ENCODE measurements at places on chromosomes 13 and 19.

DNA sequence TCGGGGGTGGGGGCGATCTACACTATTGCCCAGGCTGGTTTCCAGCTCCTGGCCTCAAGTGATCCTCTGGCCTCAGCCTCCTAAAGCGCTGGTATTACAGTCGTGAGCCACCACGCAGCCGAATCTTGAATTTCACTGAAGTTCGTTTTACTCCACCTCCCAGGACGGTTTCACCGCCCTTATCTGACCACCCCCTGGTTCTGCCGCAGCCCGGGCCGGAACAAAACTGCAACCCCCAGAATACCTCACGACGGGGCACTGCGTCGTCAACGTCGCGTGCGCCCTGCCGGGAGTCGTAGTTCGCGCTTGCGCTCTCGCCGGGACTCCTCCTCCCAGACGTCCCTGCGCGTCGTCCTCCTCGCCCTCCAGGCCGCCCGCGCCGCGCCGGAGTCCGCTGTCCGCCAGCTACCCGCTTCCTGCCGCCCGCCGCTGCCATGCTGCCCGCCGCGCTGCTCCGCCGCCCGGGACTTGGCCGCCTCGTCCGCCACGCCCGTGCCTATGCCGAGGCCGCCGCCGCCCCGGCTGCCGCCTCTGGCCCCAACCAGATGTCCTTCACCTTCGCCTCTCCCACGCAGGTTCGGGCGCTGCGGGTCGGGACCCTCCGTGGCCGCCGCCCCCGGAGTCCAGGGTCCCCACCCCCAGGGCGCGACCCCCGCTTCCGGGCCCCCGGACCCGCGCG is at the start of gene ATP5F1D:
Gene ATP5F1D (plus strand): TSS at position 335 of the 679 bp plus-strand sequence. CDS start 100 bp downstream, at position 435.
- peaks cover 88% of the 10 kb centered on the region for H3K4me1 ChIP-seq
- peak; percentile 98 for DNase-seq
- no peaks in the 10 kb centered on the region for H3K36me3 ChIP-seq
- H3K27me3 ChIP-seq, result peaks cover 7% of the 10 kb centered on the region

GRCh38 chr19:504616-505015 is 2.7 kb upstream of the TPGS1 start:
- H3K4me1 ChIP-seq, result peaks cover 21% of the 10 kb centered on the region
- H3K36me3 ChIP-seq, result no peaks in the 10 kb centered on the region
- H3K27ac ChIP-seq, result no peak overlapping the region
- no peaks in the 10 kb centered on the region for H3K27me3 ChIP-seq
- no peak for DNase-seq
- no peak overlapping the region for H3K4me3 ChIP-seq

- no peak for DNase-seq
- H3K27me3 ChIP-seq, result peaks cover 16% of the 10 kb centered on the region
- no peak overlapping the region for H3K27ac ChIP-seq
- H3K4me1 ChIP-seq, result peaks cover 5% of the 10 kb centered on the region
- H3K4me3 ChIP-seq, result no peak overlapping the region
Measured at GRCh38 chr19:2355168-2356035, 4.7 kb upstream of the TMPRSS9 start.

GRCh38 chr19:6518145-6518911 is 12.5 kb upstream of the TNFSF9 start:
- H3K4me3 ChIP-seq, result no peak overlapping the region
- H3K36me3 ChIP-seq, result no peaks in the 10 kb centered on the region
- no peak overlapping the region for H3K27ac ChIP-seq
- no peaks in the 10 kb centered on the region for H3K27me3 ChIP-seq
- no peak for DNase-seq

DNA sequence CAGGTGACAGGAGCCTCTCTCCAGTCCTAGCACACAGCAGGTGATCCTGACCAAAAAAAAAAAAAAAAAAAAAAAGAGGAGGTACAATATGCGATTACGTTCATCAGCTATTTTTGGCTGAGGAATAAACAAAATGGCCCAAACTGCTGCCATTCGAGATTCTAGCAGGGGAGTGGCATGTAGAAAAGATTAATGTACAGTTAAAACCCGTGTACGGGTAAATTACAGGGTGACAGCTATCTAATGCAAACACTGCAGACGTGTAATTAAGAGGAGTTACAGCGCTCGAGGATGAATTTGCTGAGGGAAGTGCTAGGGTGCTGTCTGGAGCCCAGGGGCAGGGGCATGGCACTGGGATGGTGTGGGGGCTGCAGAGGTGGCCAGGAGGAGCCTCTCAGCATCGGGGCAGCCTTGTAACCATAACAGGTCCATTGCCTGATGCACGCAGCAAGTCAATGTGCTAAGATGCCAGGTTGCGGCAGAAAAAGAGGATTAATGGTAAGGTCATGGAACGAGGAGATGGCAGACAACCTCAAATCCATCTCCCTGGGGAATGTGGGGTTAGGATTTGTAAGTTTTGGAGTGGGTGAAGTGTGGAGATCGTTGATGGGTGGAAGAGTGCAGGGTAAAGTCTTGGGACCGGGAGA is 17.4 kb downstream of the CHST8 start:
- no peak overlapping the region for H3K4me3 ChIP-seq
- H3K27me3 ChIP-seq, result peaks cover 46% of the 10 kb centered on the region
- H3K4me1 ChIP-seq, result no peaks in the 10 kb centered on the region

DNA sequence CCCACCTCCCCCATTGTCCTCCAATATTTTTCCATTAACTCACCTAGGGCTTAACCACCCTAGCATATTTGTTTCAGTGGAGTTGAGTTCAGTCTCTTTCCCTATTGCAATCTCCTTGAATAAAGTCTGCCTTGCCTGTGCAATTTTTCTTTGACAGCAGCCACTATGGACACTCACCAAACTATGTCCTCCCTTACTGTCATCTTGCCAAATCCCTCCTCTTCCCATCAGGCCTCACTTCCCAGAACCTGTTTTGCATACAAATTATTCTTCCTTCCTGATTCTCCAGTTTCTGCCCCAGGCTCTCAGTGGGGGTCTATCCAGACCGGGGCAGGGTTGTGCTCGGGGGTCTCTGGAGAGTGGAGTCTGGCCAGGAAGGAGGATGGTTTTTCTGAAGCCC is 2.2 kb upstream of the LYPD5 start:
- no peak for DNase-seq
- no peaks in the 10 kb centered on the region for H3K36me3 ChIP-seq
- H3K27me3 ChIP-seq, result no peaks in the 10 kb centered on the region
- H3K4me1 ChIP-seq, result peaks cover 11% of the 10 kb centered on the region

DNA sequence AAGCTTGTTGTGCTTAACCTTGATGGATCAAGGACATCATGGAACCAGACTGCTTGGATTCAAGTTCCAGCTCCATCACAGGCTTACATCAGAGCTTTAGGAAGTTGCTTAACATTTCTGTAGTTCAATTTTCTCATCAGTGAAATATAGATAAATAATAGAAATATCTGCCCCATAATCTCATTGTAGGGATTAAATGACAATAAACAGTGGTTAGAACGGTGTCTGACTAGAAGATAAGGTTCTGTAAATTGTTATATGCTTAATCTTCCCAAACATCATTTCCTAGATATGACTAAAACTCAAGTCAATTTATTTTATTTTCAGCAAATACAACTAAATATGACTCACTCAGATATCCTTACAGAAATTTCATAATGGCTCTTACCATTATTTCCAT is 83.5 kb downstream of the SLITRK1 start:
- no peak overlapping the region for H3K27ac ChIP-seq
- H3K4me1 ChIP-seq, result no peaks in the 10 kb centered on the region
- no peak for DNase-seq
- no peaks in the 10 kb centered on the region for H3K36me3 ChIP-seq
- no peak overlapping the region for H3K4me3 ChIP-seq

GRCh38 chr13:107553838-107554237 is 661.5 kb downstream of the LIG4 start:
- no peak for DNase-seq
- no peak overlapping the region for H3K27ac ChIP-seq
- no peak overlapping the region for H3K4me3 ChIP-seq
- H3K27me3 ChIP-seq, result no peaks in the 10 kb centered on the region
- no peaks in the 10 kb centered on the region for H3K36me3 ChIP-seq

- DNase-seq, result no peak
- no peak overlapping the region for H3K4me3 ChIP-seq
- H3K27me3 ChIP-seq, result no peaks in the 10 kb centered on the region
- H3K36me3 ChIP-seq, result no peaks in the 10 kb centered on the region
- no peak overlapping the region for H3K27ac ChIP-seq
Measured at GRCh38 chr13:97629601-97630272, 195.8 kb downstream of the RAP2A start.

DNA sequence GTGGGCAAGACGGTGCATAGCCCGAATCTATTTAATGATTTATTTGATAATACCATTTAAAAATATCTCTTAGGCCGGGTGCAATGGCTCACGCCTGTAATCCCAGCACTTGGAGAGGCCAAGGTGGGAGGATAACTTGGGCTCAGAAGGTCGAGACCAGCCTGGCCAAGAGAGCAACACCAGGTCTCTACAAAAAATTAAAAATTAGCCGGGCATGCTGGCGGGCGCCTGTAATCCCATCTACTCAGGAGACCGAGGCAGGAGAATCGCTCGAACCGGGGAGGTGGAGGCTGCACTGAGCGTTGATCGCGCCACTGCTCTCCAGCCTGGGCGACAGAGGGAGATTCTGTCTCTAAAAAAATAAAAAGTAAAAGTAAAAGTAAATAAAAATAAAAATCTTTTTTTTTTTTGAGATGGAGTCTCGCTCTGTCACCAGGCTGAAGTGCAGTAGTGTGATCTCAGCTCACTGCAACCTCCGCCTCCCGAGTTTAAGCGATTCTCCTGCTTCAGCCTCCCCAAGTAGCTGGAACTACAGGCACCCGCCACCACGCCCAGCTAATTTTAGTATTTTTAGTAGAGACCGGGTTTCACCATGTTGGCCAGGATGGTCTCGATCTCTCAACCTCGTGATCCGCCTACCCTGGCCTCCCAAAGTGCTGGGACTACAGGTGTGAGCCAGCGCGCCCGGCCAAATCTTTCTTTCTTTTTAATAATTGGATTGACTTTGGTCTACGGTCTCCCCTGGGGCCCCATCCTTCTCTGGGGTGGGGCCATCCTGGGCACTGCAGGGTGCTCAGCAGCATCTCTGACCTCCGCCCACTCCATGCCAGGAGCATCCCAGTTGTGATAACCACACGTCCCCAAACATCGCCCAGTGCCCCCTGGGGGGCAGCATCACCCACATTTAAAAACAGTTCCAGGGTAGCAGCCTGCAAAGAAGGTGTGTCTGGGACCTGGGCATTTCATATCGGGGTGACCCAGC is 90.7 kb downstream of the GNG7 start:
- H3K27me3 ChIP-seq, result peaks cover 2% of the 10 kb centered on the region
- peak overlapping the region; percentile 52 for H3K4me3 ChIP-seq
- no peak overlapping the region for H3K27ac ChIP-seq
- peaks cover 25% of the 10 kb centered on the region for H3K4me1 ChIP-seq
- no peak for DNase-seq

GRCh38 chr13:32135056-32135390 is 103.4 kb downstream of the FRY start:
- no peak overlapping the region for H3K4me3 ChIP-seq
- DNase-seq, result no peak
- no peak overlapping the region for H3K27ac ChIP-seq
- no peaks in the 10 kb centered on the region for H3K4me1 ChIP-seq
- H3K36me3 ChIP-seq, result no peaks in the 10 kb centered on the region

DNA sequence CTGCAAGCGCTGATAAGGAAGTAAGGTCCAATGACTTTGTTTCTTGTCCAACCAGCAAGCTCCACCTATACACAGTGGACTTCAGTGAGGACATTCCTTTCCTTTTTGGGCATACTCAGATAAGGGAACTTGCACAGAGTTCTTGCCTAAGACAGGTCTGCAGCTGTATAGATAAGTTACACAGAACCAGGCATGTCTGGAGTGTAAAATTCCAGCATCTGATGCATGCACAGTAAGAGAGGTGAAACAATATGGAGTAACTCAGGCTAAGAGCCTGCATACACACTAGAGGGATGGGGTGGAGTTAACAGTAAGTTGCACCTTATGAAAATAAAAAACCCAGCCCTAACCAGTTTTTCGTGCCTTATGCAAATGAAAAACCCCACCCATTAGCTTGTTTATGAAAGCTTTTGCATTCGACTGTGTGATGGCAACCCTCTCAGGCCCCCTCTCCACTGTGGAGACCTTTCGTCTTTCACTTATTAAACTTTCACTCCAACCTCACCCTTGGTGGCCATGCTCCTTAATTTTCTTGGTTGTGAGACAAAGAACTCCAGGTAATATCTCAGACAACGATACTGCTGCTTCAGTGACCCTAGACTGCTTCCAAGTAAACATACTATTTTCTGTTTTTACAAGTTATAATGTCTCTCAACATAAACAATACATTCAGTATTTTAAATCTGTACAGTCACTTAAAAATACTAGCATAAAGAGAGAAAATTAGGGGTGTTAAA is 2859.0 kb upstream of the PCDH20 start:
- H3K27ac ChIP-seq, result no peak overlapping the region
- H3K27me3 ChIP-seq, result no peaks in the 10 kb centered on the region

DNA sequence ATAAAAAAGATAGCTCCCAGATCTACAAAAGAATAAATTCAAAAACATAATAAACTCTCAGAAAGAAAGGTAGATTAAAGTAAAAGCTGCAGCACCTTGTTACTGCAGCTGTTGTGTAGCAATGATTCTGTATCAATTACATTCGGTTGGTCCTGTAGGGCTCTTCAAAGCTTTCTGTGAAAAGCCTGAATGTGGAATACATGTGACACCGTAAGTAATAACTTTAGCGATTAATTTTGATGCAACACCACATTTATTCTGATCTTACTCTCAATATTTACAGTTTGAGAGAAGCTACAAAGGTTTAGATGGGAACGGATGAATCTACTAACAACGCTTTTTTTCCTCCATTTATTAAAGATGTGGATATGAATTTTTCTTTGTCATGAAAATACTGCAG is 279.2 kb downstream of the DACH1 start:
- no peaks in the 10 kb centered on the region for H3K4me1 ChIP-seq
- no peaks in the 10 kb centered on the region for H3K27me3 ChIP-seq
- no peak for DNase-seq

GRCh38 chr13:62280590-62280989 is 864.9 kb upstream of the PCDH20 start:
- no peaks in the 10 kb centered on the region for H3K36me3 ChIP-seq
- H3K4me3 ChIP-seq, result no peak overlapping the region
- no peak for DNase-seq
- H3K27ac ChIP-seq, result no peak overlapping the region

GRCh38 chr19:41586064-41586463 is 10.1 kb downstream of the CEACAM21 start:
- H3K4me3 ChIP-seq, result no peak overlapping the region
- no peak overlapping the region for H3K27ac ChIP-seq
- no peaks in the 10 kb centered on the region for H3K36me3 ChIP-seq
- H3K27me3 ChIP-seq, result peaks cover 7% of the 10 kb centered on the region
- DNase-seq, result no peak

- H3K36me3 ChIP-seq, result no peaks in the 10 kb centered on the region
- H3K27ac ChIP-seq, result no peak overlapping the region
- DNase-seq, result no peak
- H3K4me3 ChIP-seq, result no peak overlapping the region
- peaks cover 20% of the 10 kb centered on the region for H3K4me1 ChIP-seq
- no peaks in the 10 kb centered on the region for H3K27me3 ChIP-seq
Measured at GRCh38 chr13:26473571-26474230, 83.8 kb upstream of the WASF3 start.

- no peak overlapping the region for H3K27ac ChIP-seq
- peaks cover 76% of the 10 kb centered on the region for H3K27me3 ChIP-seq
- peaks cover 3% of the 10 kb centered on the region for H3K36me3 ChIP-seq
- H3K4me3 ChIP-seq, result no peak overlapping the region
Measured at GRCh38 chr19:50311723-50312635, 17.2 kb downstream of the KCNC3 start.

Data from suprapubic skin (tissue), 4 donors.